ENCODE measurements at places on chromosomes 13 and 19.

- DNase-seq, result no peak
These were observed at the start of gene MAST1 for GRCh38 chr19:12838182-12838885. Gene MAST1, plus strand, starts transcription at chr19:12838515. Its CDS starts 58 bp downstream, at chr19:12838573.

- DNase-seq, result no peak
These were observed 971 bp upstream of the ANKRD10 start for GRCh38 chr13:110915874-110916206.

- no peak for DNase-seq
These were observed 27.6 kb downstream of the MYO9B start for GRCh38 chr19:17103177-17103576.

DNA sequence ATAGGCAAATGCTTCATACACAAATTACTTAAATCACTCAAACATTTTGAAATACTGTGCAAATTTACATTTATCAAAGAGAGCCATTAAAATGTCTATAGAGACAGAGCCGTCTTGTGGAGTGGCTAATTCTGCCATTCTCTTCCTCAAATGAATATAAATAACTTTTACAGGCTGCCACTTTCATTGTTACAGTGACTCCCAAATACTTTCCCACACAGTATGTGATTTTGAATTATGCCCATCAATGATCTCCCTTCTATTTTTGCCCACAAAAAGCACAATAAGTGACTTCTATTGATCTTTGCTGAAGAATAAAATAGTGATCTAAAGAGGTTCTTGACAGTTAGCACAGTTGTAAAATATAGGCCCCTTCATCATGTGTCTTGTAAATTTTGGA lies 1244.9 kb downstream of the PCDH17 start:
- DNase-seq, result no peak

GRCh38 chr19:10043286-10043927 lies 30.1 kb downstream of the RDH8 start:
- DNase-seq, result no peak

- no peak for DNase-seq
These were observed 3.3 kb downstream of the PPP5C start for GRCh38 chr19:46350029-46350757.
